ENCODE measurements at places on chromosomes 2 and 18. TPM values are rescaled to one million over a fixed set of nuclear protein-coding genes. Genes with fewer than 3 reads are reported as not detected.

DNA sequence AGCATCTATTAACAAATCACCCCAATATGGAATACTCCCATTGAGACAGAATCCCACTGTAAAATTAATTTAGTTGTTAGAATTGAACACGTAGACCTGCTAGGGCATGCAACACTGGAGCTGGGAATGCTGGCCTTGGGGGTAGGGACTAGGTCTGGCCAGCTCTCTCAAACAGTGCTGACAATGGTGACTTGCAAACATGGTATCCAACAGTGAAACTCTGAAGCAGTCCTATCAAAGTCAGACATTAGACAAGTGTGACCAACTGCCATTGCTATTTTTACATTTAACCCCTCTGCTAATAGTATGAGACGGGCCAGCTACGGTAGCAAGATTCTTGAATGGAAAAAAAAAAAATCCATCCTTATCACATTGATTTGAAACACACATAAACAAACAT, 7.2 kb downstream of the E2F6 start:
- peaks cover 24% of the 10 kb centered on the region for H3K36me3 ChIP-seq
- no peak overlapping the region for H3K27ac ChIP-seq
- DNase-seq = no peak
- H3K4me1 ChIP-seq = peaks cover 9% of the 10 kb centered on the region
- H3K4me3 ChIP-seq = no peak overlapping the region

- no peaks in the 10 kb centered on the region for H3K36me3 ChIP-seq
- H3K27ac ChIP-seq = no peak overlapping the region
- peaks cover 15% of the 10 kb centered on the region for H3K4me1 ChIP-seq
- no peak overlapping the region for H3K4me3 ChIP-seq
- H3K27me3 ChIP-seq = no peaks in the 10 kb centered on the region
Measured at GRCh38 chr2:132971310-132972061, 301.5 kb upstream of the LYPD1 start.

DNA sequence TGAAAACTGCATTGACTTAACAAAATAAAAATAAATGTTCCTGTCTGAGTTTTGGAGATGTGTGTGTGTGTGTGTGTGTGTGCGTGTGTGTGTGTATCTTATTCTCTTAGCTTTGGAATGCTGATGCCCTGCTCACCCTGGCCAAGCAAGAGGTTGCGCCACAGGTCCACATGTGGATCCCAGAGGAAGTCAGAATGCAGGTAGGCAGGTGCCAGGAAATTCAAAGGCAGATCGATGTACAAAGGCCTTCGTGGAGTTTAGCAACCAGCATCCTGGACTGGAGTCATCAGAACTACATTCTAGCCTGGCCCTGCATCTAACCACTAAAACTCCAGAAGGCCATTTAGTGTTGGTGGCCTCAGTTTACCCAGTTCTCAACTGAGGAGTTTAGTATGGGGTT, 12.4 kb downstream of the G6PC2 start:
- peaks cover 6% of the 10 kb centered on the region for H3K27me3 ChIP-seq
- H3K4me3 ChIP-seq = no peak overlapping the region
- H3K27ac ChIP-seq = no peak overlapping the region
- H3K4me1 ChIP-seq = no peaks in the 10 kb centered on the region
- H3K36me3 ChIP-seq = no peaks in the 10 kb centered on the region

DNA sequence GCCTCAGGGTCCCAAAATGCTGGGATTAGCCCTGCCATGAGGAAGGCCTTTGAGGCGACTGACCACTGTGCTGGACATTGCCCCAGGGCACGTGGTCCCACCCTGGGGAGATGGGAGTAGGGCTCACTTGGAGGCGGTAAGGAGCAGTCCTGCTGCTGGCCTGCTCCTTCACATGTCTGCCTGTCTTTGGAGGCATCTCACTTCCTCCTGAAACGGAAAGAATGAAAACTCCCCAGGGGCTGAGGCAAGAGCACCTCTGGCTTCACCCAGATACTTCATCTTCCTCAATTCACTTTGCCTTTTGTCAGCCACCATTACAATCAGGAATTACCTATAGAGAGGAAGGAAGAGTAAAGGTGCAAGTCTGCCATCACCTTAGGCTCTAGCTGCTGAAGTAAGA, 59.9 kb upstream of the GATA6 start:
- H3K27me3 ChIP-seq = no peaks in the 10 kb centered on the region
- H3K4me3 ChIP-seq = no peak overlapping the region
- DNase-seq = no peak

DNA sequence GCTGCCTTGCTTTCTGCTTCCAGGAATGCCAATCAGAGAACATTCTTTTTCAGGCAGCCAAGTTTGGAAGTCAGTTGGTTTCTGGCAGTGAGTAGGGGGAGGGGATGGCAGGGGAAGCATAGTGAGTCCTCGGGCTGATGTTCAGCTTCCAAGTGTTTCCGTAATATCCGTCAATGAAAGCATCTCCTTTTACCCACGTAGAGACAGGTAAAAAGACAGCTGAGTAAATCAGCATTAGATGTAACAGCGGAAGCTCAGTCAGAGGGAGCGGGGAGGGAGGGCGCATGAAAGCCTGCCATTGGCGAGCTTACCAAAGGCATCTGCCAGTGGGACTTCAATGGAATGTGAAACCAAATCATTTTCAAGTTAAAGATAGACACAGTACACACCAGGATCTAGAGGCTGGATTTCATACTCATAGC, 117.1 kb upstream of the DTNA start:
- H3K4me3 ChIP-seq = no peak overlapping the region
- no peaks in the 10 kb centered on the region for H3K36me3 ChIP-seq
- no peaks in the 10 kb centered on the region for H3K27me3 ChIP-seq
- H3K27ac ChIP-seq = no peak overlapping the region

- H3K27me3 ChIP-seq = no peaks in the 10 kb centered on the region
- no peak overlapping the region for H3K4me3 ChIP-seq
- no peaks in the 10 kb centered on the region for H3K4me1 ChIP-seq
- no peak overlapping the region for H3K27ac ChIP-seq
Measured at GRCh38 chr2:129248198-129248597, 731.3 kb upstream of the RAB6C start.

DNA sequence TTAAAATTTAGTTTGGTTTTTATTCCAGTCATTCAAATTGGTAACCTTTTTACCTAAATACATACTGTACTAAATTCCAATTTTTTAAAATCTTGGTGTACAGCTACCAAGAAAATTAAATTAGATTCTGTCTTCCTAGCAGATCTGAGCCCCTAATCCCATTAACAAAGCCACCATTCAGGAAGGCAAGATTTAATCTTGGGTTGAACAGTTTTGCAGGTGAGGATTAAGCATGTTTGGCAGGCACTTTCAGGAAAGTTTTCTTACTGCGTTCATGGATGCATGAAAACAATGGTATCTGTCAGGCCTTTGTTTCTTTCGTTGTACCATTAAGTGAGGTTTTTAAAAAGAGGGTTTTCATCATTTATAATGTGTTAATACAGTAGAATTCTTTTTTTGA, 32.8 kb downstream of the ITPRID2 start:
- peaks cover 57% of the 10 kb centered on the region for H3K36me3 ChIP-seq
- peaks cover 21% of the 10 kb centered on the region for H3K4me1 ChIP-seq
- DNase-seq = no peak
- H3K27me3 ChIP-seq = no peaks in the 10 kb centered on the region
- H3K4me3 ChIP-seq = no peak overlapping the region

HDLBP gene
- 581 TPM for total RNA-seq

TBR1 gene
- 0.17 TPM for total RNA-seq

LAMA1 gene
- total RNA-seq = not detected

LGALSL gene
- 5.9 TPM for total RNA-seq
